T-helper 17 cell (primary cell): ENCODE measurements at places on chromosomes 4 and X.

- DNase-seq: no peak
These were observed 64.4 kb downstream of the CXCL13 start for GRCh38 chr4:77669946-77670590.

- DNase-seq: no peak
These were observed 15.0 kb upstream of the STS start for GRCh38 chrX:7132335-7133049.

- no peak for DNase-seq
These were observed at the start of gene ADH1B for GRCh38 chr4:99321241-99322191. Gene ADH1B (minus strand): TSS chr4:99321401. CDS start chr4:99321331, 70 bp downstream.

- DNase-seq: peak; percentile 31
These were observed 855 bp downstream of the KLF3 start for GRCh38 chr4:38664706-38665401.

DNA sequence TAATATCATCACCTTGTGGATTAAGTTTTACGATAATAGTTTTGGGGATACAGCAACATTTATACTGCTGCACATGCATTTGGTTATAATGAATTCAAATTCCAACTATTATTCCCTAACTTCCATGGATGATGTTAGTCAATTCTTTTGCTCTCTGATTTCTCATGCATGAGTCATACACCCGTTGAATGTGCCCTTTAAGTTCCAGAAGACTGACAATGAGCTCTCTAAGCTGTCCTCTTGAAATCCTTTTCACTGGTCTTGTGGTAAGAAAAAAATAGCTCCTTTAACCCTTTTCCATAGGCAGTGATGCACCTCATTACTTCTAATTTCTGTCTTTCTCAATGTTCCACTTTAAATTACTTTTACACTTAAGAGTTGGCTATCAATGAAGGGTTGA is 1095.2 kb upstream of the POU3F4 start:
- no peak for DNase-seq

- no peak for DNase-seq
These were observed 1005.8 kb downstream of the PCDH18 start for GRCh38 chr4:136526517-136526916.

- DNase-seq: no peak
These were observed 86.8 kb downstream of the FRMPD4 start for GRCh38 chrX:12225107-12225506.

DNA sequence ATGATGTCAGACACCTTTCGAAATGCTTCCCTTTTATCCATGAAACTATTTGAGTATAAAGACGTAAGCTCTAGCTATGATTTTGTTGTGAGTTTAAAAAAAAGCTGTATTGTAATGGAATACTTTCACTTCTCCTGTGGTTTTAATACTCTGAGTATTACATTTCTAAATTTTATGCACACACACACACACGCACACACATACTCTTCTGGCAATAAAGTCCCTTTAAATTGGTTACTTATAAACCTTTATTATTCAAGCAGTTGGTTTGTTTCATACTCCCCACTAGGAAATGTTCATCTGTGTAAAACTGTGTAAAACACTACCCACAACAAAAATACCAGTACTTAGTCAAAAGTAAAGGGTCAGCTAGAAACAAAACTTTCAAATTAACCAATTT is 18.2 kb downstream of the VAMP7 start:
- DNase-seq: no peak

DNA sequence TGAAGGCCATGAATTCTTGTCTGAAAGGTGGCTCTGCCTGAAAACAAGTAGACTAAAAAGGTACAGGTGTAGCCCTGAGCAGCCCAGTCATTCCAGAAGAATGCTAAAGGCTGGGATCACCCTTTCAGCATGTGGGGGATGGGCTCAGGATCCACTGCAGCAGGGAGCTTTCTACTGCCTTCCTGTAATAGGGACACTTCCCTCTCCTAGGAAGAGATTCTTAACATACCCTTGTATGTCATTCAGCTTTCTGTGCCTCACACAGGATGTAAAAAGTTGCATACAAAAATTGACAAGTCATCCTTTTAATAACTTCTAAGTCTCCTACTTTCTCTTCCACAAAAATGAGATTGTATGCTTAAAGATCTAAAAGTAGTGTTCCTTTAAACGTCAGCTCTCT is 123.3 kb downstream of the ZNF518B start:
- no peak for DNase-seq

GRCh38 chr4:144213371-144213770 is 72.9 kb upstream of the GYPA start:
- DNase-seq: no peak

DNA sequence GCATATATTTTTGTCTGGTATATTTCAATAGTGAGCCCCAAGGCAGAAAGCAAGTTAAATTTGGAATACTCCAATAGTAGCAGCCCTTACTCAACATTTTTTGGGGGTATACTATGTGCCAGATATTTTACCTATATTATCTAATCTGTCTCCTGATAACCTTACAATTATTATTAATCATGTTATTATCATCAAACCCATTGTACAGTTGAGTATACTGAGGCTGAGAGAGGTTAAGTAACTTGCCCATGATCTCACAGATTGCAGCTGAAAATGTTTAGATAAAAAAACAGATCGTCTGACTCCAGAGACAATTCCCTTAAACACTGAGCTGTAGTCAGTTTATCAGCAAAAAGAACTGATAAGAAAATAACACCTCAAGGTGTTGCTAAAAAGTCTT is 6.5 kb upstream of the RBBP7 start:
- no peak for DNase-seq

DNA sequence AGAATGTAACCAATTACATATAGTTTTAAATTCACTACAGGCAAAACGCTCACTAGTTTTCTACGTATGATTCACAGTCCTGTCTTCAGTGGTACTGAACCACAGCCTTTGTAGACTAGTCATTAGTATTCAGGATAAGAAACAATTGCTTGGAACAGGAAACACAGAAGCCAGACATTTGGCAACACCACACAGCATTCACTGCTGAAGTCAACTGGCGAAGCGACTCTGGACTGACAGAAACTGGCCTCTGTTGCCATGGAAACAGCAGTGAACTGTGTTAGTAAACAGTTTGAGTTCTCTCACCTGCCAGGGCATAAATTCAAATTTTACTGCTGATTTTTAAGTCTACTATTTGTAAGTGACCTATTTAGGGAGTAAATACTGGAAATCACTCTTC is 57.6 kb downstream of the MAPK10 start:
- no peak for DNase-seq

DNA sequence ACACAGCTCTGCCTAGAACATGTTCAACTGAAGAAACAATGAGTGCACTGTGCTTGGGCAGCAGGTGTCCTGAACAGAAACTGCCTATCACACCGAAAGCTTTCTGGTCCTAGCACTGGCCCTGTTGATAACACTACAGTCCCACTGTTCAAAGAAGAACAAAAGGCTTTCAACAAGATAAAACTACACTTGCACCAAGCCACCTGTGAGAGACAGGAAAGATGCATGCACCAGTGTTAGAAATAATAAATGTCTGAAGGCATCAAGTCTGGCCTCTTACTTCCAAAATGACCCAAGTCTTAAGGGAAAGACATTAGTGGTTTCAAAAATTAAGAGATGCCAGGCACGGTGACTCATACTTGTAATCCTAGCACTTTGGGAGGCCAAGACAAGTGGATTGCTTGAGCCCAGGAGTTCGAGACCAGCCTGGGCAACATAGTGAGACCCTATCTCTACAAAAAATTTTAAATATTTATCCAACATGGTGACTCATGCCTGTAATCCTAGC is 68.7 kb downstream of the APBB2 start:
- no peak for DNase-seq

DNA sequence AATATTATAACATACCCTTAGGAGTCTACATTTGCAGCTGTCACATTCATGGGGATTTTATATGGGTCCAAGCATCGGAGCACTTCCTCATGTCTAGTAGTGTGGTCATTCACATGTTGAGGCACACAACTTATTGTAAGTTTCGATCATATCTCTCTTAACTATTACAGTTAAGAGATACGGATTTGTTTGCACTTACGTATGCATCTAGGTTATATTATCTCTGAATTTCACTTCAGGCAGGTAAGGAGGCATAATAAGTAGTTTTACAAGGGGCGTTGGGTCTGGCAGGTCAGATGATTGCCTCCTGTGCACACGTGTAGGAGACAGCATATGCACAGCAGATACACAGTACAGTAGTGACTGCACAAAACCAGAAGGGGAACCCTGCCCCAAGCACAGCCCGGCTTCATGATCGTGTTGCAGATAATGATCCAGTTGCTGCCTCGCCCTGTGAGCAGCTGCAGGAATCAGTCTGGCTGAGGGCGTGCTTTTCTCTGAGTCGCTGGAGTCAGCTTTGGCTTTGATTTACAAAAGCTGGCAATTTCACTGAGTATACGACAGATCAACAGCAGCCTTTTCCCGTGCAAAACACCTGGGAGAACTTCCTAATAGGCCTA is 302.9 kb upstream of the GATB start:
- DNase-seq: no peak

DNA sequence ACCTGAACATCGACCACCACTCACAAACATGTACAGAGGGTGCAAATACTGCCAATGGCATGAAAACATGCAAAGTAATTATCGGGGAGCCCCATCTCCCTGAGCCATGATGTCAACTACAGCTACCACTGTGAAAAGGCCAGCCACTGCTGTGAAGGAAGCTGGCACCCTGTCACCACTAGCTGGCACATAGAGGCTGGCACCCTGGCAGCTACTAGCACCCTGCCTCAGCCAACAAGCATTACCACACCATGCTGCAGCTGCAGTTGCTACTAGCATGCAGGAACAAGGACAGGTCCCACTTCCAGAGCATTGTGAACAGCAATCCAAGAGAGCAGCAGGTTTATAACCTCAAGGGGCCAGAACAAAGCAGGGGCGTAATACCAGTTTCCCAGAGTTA is 81.4 kb downstream of the PRR32 start:
- no peak for DNase-seq

DNA sequence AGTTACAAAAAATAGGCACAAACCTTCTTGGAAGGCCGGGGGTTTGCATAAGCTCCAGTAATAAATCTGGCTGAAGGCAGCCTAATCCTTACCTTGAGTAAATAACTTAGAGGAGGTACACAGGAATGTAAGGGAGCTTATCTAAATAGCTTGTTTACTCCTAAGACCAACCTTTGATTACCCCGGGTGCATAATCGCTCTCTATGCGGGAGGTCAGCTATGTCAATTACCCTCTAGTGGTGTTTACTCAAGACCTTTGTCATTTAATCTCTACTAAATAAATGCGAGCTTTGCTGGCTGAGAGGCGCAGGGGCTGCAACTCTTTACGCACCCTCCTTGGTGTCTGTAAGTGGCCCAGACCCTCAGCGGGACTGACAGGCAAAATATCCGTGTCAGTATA is 50.2 kb upstream of the MAP9 start:
- no peak for DNase-seq

DNA sequence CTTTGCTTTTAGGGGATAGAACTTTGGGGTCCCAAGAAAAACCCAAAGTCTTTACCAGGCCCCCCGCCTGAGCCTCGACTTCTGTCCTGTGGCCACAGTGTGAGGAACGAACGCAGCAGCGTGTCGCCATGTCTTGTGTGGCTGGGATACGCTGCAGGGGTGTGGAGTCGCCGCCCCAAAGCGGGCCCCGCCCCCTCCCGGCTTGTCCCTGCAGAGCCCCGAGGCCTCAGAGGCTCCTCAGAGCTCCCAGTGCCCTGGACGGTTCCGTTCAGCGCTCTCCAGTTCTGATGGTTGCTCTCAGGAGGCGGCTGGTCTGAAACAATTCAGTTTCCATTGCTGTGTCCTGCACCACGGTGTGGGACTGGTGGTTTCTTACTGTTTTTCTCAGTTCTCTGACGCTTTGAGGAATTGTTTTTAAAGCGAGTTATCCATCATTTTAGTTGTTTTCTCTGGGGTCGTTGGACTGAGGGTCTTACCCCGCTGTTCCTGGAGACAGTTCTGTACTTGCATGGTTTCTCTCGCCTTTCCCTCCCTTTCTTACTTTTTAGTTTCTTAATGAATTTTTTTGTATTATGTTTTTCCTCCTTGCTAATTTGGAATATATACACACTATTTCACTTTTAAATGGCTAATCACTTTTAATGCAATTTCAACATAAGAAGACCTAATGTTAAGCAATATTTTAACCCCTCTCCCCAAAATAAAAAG is 1.6 kb upstream of the IDUA start:
- DNase-seq: peak; percentile 54

DNA sequence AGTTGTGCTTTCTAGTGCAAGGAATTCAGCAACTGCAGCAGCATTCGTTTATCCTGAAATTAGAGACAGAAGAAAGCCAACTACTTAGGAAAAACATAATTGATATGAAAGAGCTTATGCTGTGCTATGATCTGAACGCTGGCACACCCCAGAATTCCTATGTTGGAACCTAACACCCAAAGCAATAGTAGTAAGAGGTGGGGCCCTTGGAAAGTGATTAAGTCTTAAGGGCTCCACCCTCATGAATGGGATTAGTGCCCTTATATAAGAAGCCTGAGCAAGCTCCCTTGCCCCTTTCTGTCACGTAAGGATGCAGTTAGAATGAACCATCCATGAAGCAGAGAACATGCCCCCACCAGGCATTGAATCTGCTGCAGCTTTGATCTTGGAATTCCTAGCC is 5.4 kb upstream of the LSM6 start:
- no peak for DNase-seq

- no peak for DNase-seq
These were observed 40.6 kb upstream of the DYNLT3 start for GRCh38 chrX:37888010-37888409.

DNA sequence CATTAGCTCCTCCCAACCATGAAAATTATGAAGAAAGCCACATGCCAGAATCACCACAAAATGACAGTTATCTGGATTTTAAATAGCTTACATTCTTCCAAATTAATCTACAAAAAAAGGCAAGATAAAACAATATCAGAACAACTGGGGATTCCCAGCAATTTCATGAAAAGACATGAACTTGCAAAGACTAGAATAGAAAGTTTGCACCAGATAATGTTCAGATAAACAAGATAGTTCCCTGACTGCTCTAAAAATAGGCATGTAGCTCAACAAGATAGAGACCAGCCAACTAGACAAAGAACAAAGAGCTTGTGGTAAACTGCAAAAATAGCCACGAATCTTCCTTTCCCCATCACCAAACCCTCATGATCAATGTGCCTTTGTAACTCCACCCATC is 30.3 kb upstream of the DDX53 start:
- no peak for DNase-seq

- DNase-seq: no peak
These were observed 54.6 kb downstream of the ARAP2 start for GRCh38 chr4:36189511-36190226.

GRCh38 chrX:70332600-70332999 is 42.7 kb downstream of the KIF4A start:
- DNase-seq: no peak

DNA sequence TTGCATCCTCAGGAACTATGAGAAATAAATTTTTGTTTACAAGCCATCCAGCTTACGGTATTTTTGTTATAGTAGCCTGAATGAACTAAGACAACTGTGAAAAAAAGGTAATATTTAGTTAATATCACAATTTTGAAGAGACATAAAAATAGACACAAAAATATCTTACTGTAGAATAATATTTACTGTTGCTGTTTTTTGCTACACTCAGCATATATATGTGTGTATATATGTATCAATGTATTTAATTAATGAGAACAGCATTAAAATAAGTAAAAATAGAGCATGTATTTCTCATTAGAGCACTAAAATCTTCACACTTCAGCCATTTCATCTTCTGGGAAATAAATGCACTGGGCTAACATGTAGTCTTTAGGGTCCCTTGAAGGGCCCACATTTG is 24.6 kb downstream of the PPP3CA start:
- DNase-seq: no peak
